ENCODE measurements at places on chromosomes 5 and 9.

GRCh38 chr5:178453224-178453623 lies 137.0 kb downstream of the COL23A1 start:
- DNase-seq: no peak

- DNase-seq: no peak
Observed at GRCh38 chr9:72539824-72540347, 18.5 kb downstream of the TMC1 start.

- DNase-seq: no peak
Observed at GRCh38 chr5:58505971-58506640, 14.9 kb downstream of the GAPT start.

DNA sequence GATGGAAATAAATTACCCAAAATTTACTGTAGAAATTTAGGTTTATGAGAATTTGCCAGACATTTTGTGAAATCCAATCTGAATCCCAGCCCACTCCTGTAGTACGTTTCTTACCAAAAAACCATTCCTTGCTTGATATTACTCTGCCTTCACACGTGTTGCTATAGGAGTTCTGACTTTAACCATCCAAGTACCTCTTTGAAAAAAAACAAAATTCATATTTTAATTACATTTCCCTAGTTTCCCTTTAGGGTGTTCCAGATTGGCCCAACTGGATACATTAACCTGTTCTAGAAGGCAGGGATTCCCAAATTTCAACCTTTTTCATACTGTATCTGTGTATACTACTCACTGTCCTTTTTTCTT lies 1.4 kb upstream of the PJA2 start:
- DNase-seq: no peak

DNA sequence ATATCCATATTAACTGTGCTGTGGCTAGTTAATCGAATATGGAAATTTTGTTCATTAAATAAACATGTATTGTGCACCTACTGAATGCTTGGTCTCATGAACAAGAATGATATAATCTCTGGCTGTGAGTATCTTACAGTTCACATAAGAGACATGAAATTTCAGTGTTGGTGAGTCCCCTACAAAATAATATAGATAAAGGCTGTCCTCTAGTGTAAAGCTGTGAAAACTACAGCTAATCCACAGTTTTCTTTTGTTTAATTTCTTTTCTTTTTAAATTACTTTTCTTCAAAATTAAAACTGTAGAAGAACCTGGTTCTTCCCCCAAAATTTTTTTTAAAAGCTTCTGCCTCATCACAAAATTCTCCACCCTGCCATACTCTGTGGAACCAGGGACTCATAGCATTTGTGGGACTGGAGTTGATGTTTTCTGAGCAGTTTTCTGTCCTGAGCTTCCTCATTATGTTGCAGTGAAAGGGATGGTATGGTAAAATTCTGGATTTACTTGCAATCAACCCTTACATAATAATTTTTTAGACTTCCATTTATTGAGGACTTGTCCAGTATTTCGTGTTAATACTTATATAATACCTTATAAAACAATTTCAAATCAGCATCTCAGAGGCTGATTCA lies 135.0 kb downstream of the STK32A start:
- peak; percentile 14 for DNase-seq

GRCh38 chr5:9623661-9624060 lies 6.5 kb downstream of the TAS2R1 start:
- no peak for DNase-seq

- DNase-seq: no peak
Observed at GRCh38 chr5:848671-849111, 2.1 kb downstream of the ZDHHC11 start.

DNA sequence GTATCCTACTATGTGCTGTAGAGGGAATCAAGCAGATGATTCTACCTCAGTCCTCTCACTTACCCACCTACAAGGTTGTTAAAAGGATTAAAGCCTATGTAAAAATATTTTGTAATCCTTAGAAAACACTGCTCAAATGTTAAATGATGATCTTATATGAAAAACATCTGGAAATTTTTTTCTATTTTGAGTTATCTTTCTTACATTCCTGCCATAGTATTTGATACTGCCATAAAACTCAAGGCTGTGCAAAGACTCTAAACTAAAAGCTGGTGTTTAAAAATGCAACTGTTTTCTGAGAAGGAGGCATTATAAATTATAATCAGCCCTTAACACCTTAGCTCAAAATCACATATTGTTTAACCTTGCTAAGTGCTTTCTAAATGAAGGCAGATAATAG lies 474.2 kb downstream of the PRELID2 start:
- DNase-seq: no peak

- no peak for DNase-seq
Observed at GRCh38 chr9:22514871-22515270, 68.2 kb downstream of the DMRTA1 start.

Measured in stromal cell of bone marrow (primary cell).